ENCODE measurements at places on chromosomes 3 and 15. TPM values are rescaled to one million over a fixed set of nuclear protein-coding genes. Genes with fewer than 3 reads are reported as not detected.

GRCh38 chr3:138686771-138687221 lies 78.2 kb downstream of the FAIM start:
- DNase-seq: no peak

GRCh38 chr15:77002954-77003912 lies 8.3 kb downstream of the PSTPIP1 start:
- DNase-seq: peak; percentile 76

DNA sequence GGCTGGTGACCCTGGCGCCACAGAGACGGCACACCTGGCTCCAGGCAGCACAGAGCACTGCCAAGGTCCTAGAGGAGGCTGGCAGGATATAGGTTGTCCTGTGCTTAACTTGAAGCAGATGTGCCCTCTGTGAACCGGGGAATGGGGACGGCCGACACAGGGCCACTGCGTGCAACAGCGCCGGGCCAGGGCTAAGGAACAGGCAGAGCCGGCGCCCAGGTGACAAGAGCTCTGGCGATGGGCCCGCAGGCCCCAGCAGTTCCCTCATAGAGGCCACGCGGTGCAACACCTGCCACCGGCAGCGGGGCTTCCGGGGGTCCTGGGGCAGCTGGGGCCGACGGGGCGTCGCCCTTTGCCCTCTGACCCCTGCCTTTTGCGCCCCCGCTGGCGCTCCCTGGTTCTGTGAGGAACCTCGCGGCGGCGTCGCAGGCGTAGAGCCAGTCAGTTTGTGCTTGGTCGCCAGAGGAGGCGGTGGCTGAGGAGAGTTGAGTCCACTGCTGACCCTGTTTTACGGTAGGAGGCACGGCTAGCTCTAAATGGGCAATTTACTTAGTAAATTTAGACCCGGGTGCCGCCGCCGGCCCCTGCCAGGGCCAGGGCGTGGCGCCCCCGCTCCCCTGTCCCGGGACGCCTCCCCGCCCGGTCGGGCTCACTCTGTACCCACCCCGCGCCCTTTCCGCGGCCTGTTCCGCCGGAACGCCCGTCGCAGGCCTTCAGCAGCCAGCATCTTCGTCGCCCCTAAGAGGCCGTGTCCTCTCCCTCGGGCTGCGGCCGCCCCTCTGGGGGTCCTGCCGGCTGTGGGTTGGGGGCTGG lies at the start of gene NPAP1:
Gene NPAP1 (plus strand): TSS at position 444 of the 813 bp plus-strand sequence. CDS start 93 bp downstream, at position 537.
- no peak for DNase-seq

DNA sequence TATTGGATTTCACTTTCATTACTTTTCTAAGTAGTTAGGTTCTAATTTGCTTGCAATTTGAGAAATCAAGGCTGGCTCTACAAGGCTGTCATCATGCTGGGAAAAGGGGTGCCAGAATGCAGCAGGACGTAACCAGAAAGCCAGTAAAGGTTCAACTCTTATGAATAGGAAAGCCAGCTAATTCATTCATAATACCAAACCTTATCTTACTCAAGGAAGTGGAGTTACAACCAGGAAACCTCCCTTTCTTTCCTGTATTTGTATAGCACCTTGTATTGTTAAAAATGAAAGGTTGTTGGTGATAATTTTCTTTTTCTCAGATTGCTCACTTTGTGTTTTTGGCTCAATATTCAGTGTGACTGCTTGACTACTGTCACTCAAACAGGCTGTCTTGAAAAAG lies 109.4 kb downstream of the FILIP1L start:
- no peak for DNase-seq

DNA sequence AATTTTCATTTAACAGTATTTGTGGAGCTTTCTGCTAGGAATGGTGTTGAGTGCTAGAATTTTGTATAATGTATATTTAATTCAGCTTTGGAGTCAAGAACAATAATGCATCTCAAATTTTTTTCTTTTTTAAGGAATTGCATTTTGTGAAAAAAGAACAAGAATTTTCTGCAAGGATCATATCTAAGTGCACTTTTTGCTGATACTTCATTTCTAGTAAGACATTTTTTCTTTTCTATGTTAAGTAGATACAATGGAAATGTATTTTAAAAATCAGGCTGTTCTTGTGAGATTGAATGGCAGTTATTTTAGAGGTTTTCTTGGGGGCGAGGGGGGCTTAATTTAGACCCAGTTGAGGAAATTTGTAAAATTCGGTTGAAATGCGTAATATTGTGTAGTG lies 32.5 kb downstream of the MEF2A start:
- no peak for DNase-seq

GRCh38 chr3:119930286-119930685 lies 148.4 kb downstream of the NR1I2 start:
- no peak for DNase-seq

GRCh38 chr15:93035953-93036810 lies 52.8 kb downstream of the RGMA start:
- peak; percentile 19 for DNase-seq

GRCh38 chr15:63212050-63213004 lies 22.9 kb downstream of the RAB8B start:
- peak; percentile 33 for DNase-seq

- no peak for DNase-seq
Observed at GRCh38 chr15:62904041-62904910, 138.3 kb upstream of the TPM1 start.

- no peak for DNase-seq
Observed at GRCh38 chr15:34753236-34753894, 1.4 kb downstream of the GJD2 start.

GRCh38 chr3:43873723-43874122 lies 183.0 kb downstream of the ABHD5 start:
- DNase-seq: no peak

- DNase-seq: no peak
Observed at GRCh38 chr3:114418107-114418506, 124.3 kb downstream of the TIGIT start.

DNA sequence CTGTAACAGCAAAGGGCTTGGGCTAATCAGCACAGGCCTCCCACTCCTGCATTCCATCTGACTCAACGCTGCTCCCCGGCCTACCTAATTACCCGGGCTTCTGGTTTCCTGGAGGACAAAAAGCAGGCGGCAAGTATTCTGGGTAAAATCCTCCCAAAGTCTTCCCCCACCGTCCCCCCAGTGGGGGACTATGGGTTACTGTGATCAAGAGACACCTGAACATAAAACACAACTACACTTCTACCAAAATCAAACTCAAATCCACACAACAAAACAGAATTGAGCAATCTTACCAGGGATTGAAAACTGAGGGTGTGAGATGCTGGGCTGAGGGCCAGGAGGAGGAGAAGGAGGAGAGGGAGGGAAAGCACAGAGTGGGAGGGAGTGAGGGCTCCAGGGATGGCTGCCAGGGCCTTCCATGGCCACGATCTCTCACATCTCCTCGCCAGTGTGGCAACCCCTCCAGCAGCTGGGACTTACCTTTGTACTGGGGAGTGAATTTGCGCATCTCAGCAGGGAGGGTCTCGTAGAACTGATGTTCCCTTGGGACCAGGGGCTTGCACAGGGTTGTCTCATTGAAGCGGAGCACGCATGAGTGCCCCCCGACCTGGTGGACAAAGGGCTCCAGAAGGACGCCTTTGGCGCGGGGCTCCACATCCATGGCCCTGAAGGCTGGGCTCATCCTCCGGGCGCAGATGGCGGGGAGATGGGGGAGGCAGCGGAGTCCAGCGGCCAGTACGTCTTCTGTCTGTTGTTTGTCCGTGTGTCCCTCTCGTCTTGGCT lies 9.1 kb upstream of the NCKIPSD start:
- DNase-seq: no peak

DNA sequence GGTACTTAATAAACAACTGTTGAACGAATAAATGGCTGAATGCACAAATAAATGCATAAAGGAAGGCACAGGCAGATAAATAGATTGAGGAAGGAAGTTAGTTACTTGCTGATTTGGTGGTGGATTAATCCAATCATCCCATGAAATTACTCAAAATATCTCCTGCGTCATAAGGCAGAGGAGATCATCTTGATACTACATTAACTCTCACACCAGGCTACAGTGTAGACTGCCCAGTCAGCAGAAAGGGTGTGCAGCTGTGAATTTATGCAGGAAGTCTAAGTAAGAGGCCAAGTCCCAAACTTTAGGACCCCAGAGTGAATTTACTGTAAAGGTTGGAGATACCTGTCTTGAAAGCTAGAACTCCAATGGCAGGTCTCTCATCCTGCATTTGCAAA lies 38.6 kb downstream of the PRICKLE2 start:
- no peak for DNase-seq

GRCh38 chr15:41882689-41883483 lies 11.0 kb downstream of the SPTBN5 start:
- no peak for DNase-seq

DNA sequence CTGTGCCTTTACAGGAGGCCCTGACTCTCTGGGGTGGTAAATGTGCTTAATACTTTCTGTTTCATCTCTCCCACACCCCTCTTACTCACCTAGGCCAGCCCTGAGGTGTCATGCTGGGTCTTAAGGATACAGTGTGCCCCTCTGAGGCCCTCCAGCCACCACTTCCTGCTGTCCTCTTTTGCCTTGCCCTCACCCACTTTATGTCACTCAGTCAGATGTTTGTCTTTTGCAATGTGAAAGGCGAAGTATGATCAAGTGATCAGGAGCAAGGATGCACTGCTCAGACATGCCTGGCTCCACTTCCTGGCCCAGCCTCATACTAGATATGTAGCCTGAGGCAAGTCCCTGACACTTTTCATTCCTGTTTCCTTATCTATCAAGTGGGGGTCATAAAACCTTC lies 339.0 kb upstream of the NR2E3 start:
- no peak for DNase-seq

DNA sequence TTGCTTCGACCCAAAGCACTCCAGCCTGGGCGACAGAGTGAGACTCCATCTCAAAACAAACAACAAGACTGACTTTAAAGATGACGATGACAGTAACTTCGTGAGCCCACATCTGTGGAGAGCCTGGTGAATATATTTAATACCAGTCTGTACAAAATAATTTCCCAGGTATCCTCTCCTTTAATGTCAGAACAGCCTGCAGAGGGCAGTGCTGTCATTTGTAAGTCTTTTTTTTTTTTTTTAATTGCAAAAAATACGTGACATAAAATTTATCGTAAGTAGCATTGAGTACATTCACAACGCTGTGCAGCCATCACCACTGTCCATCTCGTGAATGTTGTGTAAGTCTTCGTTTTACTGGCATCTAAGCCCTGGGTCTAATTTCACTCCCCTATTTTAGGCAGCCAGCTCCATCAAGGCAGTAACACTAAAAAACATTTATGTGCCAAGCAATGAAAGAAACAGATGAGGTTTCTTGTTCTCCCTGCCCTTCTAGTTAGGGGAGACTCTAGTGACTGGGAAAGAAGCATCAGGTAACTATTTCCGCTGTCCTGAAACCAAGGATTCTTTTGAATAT lies 1.4 kb downstream of the HTD2 start:
- DNase-seq: peak; percentile 60

GRCh38 chr3:89098173-89098572 lies 9.2 kb upstream of the EPHA3 start:
- DNase-seq: no peak

- no peak for DNase-seq
Observed at GRCh38 chr3:98460220-98460619, 2.8 kb upstream of the OR5K1 start.

DNA sequence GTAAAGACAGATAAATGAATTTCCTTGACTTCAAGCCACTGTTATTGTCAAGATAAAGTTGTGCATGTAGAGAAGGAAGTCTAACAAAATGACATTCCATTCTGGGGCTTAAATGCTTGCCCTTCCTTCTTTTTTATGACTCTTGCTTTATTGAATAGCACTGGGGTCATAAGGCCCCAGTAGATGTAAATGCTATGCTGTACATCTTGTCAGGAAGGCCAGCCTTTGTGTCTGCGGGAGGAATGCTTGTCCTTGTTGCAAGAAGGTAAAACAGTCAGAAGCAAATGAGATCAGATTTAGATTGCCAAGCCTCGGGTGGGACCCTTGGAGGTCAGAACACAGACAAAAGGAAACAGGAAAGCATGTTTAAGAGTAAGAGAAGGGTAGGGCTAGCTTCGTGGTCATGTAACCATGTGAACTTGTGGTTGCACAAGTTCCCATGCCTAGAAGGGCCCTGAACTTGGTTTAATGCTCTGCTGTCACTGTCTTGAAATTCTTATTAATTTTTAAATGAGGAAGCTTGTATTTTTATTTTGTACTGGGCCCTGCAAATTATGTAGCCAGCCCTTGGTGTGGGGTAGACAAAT lies 81.5 kb downstream of the PPM1L start:
- no peak for DNase-seq

DNA sequence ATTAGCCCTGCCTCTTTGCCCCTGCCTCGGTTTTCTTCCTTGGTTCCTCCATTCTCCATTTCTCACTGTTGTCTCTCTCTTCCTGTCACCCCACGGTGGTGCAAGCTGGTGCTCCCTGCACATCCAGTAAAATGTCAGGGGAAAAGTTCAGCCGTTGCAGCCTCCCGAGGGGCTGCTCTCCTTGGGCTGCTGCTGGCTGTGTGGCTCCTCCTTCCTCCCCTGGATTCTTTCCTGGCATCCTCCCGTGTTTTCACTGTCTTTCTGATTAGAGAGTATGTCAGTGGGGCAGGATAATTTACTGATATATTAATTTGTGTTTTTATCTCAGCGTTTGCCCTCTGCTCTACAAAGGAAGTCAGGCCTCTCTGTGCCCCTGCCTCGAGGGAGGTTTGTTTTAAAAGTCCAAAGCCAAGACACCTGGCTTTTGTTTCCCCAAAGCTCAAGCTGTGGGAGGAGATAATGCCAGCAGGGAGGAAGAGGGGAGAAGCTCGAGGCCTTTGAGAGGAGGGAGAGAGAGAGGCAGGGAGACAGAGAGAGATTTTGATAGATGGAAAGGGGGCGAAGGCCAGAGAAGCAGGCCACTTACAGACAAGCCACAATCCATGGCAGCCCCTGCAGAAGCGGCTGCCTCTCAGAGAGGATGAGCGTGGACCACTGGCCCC lies 150.3 kb upstream of the NR2F2 start:
- DNase-seq: no peak

The HRG gene
- not detected for total RNA-seq

The CYP1A2 gene
- total RNA-seq: not detected

The PLCB2 gene
- total RNA-seq: 211 TPM

The KBTBD8 gene
- total RNA-seq: 8.3 TPM

The SLC15A2 gene
- 4.3 TPM for total RNA-seq

The ZNF501 gene
- 7.4 TPM for total RNA-seq

The LINGO1 gene
- total RNA-seq: not detected
